IMR-90 (cell line): ENCODE measurements at places on chromosomes 4 and X.
A peak's percentile ranks its signal among the peaks of the same experiment; 100 is the strongest.

DNA sequence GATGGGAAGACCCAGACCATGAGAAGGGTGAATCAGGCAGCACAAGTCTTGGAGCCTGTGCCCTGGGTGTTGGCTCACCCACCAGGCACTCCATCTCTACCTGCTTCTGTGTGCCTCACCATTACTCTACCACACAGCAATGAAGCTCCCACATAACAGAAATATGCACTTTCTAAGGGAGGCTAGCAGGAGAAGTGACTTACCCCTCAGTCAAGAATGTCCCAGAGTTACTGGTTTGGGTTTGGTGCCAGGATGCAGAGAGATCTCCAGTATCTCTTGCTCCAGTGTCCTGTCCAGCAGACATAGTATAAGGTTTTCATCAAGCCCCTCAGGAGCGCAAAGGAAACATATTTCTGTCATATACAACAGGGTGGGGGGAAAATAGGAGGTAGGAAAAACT lies 11.3 kb upstream of the RAB40A start:
- peak; percentile 6 for DNase-seq

- DNase-seq, result peak; percentile 20
Measured at GRCh38 chr4:75919920-75920319, 17.7 kb upstream of the PPEF2 start.

DNA sequence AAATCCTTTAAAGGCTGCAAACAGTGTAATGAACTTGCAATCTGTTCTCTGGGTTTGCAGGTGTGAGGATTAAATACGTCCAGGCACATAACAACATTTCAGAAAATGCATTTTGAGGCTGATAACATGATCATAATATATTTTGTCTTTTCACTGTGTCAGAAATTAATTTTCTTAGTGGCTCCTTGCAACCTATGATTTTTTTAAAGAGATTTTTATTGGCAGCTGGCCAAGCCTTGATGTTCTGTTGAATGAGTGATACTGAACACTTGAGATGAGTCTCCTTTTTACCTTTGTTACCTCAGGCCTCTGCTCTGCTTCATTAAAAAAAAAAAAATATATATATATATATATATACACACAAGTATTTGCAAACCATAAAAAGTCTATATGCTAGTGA lies 68.2 kb upstream of the TENM3 start:
- no peak for DNase-seq

DNA sequence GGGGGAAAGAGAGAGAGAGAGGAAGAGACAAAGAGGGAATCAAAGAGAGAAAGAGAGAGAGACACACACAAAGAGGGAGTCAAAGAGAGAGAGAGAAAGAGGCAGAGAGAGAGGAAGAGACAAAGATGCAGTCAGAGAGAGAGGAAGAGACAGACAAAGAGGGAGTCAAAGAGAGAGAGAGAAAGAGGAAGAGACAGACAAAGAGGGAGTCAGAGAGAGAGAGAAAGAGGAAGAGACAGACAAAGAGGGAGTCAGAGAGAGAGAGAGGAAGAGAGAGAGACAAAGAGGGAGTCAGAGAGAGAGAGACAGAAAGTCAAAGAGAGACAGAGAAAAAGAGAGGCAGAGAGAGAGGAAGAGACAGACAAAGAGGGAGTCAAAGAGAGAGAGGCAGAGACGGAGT lies 45.5 kb downstream of the MAGEA9 start:
- DNase-seq, result no peak

- DNase-seq, result no peak
Measured at GRCh38 chr4:154643493-154643892, 31.0 kb upstream of the FGG start.

GRCh38 chr4:22921936-22922335 lies 229.2 kb downstream of the GBA3 start:
- DNase-seq, result no peak

GRCh38 chr4:130233377-130234047 lies 1137.6 kb downstream of the C4orf33 start:
- DNase-seq, result no peak

GRCh38 chr4:76658231-76659102 lies 223.4 kb downstream of the SHROOM3 start:
- peak; percentile 86 for DNase-seq

- peak; percentile 76 for DNase-seq
Measured at GRCh38 chrX:101257448-101258258, 33.5 kb downstream of the TAF7L start.

DNA sequence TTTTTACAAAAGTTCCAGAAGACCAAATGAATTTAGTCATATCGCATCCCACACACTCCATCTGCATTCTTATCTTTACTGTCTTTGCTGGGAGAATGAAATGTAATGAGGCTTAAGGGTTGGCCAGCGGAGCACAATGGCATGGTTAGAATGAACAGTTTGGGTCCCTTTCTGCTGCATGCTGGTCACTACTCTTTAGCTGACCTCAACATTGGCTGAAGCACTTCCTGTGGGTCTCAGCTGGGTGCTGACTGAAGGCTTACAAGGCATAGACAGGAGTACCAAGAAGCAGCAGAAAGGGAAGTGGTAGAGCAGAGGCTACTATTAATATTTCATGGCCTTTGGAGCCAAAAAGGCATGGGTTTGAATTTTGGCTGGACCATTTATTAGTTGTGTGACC lies 159.4 kb upstream of the GPC4 start:
- DNase-seq, result no peak

DNA sequence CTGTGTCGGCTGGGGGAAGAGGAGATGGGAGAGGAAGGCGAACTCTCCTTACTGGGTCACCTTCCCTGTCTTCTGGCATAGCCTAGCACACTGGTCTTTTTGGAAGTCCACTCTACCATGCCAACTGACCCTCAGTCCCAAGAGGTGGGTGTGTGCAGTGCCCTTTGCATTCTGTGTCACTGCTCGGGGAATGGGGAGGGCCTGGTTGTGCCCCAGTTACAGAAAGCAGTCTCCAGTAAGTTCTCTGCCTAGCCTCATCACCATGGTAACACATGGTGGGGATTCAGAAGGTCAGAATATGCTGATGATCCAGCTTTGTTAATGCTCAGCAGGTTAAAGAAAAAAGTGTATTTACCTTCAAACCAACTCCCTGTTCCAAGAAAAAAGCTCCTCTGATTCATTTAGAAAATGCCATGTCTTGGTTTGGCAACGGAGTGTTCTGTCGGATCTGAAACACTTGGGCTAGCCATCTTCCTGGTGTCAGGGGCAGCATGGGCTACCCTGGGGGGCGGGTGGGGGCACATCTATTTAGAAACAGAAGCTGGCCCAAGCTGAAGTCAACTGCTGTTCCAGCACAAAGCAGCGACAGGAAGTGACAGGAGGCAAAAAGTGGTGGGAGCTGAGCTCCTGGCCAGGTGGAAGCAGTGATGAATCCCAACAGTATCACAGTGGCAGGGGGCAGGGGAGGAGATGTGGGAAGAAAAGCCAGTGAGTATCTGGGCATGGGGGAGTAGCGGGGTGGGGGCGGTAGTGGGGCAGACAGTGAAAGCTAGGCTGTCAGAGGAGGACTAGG lies 37.0 kb downstream of the NSG1 start:
- no peak for DNase-seq

DNA sequence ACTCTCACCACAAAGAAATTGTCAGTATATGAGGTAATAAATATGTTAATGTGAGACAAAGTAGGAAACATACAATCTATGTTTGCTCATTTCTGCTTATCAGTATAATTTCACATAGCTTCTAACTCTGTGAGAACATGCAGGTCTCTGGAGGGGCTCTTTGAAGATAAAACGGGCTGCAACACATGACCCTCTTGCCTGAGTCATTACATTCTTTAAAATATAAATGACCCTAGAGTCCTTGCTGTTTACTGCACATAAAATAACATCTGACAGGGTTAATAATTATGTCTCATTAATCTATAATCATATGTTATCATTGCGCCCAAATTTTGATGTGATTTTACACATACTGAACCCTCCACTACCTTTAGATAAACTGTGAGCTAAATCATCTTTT lies 681.5 kb downstream of the ARAP2 start:
- DNase-seq, result no peak

DNA sequence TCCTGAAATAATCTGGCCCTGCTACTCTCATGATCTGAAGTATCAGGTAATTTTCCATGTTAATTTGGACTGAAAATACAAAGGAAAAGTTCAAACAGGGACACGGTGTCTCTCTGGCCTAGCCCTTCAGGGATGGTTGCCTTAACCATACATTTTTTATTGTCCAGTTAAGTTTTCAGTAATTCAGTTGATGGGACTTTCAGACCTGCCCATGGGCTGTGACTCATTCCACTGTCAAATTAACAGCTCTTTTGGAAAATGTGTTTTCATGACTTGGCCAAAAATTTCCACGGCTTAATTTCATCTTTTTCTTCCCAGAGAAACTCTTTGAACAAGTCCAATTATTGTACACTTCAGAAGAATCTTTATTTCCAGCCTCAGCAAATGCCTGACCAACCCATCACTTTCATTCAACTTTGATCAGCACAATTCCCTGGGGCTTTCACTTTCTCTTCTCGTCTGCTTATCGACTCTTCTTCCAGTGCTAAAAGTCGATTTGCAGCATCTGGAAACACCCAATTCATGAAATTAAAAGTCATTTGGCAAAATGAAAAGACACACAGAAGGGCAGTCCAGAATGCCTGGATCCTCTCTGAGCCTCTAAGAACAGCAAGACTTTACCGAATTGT lies 293.9 kb downstream of the RAB28 start:
- DNase-seq, result no peak
